ENCODE measurements at places on chromosomes 6 and 20.

DNA sequence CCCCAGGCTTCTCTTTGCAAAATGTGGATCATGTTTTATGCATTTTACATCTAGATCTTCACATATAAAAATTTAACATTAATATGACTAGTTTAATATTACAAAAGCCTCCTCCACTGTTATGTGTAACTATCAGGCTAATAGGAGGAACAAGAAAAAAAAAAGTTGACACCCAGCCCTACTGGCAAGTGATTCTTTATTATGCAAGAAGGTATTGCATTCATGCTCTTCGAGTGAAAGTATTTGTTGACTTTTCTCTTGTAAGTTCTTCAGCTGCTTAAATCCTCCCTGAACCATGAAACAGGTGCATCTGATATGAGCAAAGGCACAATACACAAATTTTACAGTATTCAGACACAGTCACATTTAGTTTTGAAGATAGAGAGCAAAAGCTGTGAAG lies 716 bp upstream of the HLA-DQB2 start:
- no peak overlapping the region for H3K4me3 ChIP-seq
- no peaks in the 10 kb centered on the region for H3K36me3 ChIP-seq
- H3K4me1 ChIP-seq: peaks cover 2% of the 10 kb centered on the region
- peaks cover 28% of the 10 kb centered on the region for H3K27me3 ChIP-seq

DNA sequence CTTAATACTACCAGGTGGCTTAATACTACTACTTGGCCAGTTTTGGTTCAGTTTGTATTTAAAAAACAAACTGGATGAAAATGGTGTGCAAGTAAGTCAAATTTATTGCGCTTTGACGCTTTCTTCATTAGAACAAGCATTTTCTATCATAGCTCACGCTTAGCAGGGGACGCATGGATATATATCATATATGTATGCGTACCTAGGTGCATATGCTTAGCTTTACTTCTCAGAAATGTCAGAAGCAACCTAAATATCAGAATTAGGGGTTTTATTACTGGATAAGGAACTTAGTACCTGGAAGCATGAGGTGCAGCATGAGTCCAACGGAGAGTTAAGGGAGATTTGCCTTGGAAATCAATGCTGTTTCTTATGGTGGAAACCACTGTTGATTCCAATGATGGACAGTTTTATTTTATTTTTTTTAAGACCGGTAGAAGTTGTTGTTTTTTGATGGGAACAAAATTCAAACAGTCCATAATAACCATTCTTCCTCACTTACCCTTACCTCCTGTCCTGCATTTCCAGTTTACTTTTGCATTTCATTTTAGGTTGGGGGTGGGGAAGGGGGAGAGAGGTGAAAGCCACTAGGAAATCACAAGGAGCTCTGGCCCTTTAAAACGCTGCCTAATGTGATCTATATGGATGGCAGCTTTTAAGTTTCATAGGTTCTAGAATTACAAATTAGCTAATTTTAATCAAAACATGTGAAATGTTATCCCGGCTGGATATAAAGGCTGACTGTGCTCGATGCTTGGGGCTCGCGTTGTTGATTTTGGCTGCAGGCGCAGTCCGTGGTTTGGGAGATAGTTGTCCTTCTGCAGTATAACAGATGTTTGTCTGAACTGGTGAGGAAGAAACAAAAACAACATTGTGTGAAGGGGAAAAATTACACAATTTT lies 2.1 kb downstream of the SOBP start:
- H3K36me3 ChIP-seq: no peaks in the 10 kb centered on the region
- H3K4me3 ChIP-seq: peak overlapping the region; percentile 82
- H3K27me3 ChIP-seq: peaks cover 47% of the 10 kb centered on the region
- H3K4me1 ChIP-seq: peaks cover 20% of the 10 kb centered on the region

GRCh38 chr20:33132513-33133372 lies 35.2 kb upstream of the BPIFA2 start:
- H3K36me3 ChIP-seq: no peaks in the 10 kb centered on the region
- no peak overlapping the region for H3K27ac ChIP-seq
- no peak overlapping the region for H3K4me3 ChIP-seq
- DNase-seq: no peak

DNA sequence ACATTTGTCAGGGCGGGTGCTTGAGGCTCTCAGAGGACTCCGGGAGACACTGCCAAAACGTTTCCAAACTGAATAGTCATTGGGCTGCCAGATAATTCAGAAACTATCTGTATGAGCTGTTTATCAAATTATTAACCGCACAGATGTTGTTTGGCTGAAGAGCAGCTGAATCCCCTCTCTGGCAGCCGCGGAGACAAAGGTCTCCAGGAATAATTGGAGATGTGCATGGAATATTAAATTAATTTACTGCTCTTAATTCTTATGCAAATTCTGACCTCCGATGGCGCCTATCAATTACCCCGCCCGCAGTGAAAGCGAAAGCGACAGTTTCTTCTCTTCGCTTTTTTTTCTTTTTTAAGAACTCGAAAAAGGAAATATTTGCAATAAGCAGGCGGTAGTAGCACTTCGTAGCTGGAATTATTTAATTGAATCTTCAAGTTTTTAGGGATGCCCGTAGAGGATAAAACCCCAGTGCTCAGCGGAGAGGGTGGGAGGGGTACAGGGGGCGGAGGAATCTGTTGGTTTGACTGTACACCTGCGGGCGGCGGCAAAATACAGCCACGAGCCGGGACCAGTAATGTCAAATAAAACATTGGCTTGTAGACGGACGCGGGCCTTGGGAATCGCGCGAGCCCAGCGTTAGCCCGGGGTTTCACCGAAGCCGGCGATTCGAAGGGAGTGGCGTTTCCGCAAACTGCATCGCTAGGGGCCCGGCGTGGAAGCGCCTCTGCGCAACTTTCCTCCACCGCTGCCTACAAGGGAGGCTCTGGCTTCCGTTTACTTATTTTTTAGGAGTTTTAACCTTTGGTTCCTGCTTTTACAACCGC lies 6.2 kb downstream of the LINC00237 start:
- H3K27ac ChIP-seq: peak overlapping the region; percentile 86
- H3K27me3 ChIP-seq: peaks cover 83% of the 10 kb centered on the region
- DNase-seq: peak; percentile 59
- H3K36me3 ChIP-seq: no peaks in the 10 kb centered on the region
- peak overlapping the region; percentile 85 for H3K4me3 ChIP-seq
- H3K4me1 ChIP-seq: peaks cover 30% of the 10 kb centered on the region

- H3K27me3 ChIP-seq: no peaks in the 10 kb centered on the region
- no peaks in the 10 kb centered on the region for H3K36me3 ChIP-seq
- H3K4me1 ChIP-seq: peaks cover 10% of the 10 kb centered on the region
- H3K4me3 ChIP-seq: no peak overlapping the region
Observed at GRCh38 chr6:34195726-34196115, 41.0 kb upstream of the HMGA1 start.
